ENCODE measurements at places on chromosomes 5 and 9.
A peak's percentile ranks its signal among the peaks of the same experiment; 100 is the strongest.

GRCh38 chr5:60020457-60020856 lies 126.9 kb upstream of the PDE4D start:
- DNase-seq: no peak

GRCh38 chr5:19923742-19924141 lies 64.3 kb downstream of the CDH18 start:
- no peak for DNase-seq

DNA sequence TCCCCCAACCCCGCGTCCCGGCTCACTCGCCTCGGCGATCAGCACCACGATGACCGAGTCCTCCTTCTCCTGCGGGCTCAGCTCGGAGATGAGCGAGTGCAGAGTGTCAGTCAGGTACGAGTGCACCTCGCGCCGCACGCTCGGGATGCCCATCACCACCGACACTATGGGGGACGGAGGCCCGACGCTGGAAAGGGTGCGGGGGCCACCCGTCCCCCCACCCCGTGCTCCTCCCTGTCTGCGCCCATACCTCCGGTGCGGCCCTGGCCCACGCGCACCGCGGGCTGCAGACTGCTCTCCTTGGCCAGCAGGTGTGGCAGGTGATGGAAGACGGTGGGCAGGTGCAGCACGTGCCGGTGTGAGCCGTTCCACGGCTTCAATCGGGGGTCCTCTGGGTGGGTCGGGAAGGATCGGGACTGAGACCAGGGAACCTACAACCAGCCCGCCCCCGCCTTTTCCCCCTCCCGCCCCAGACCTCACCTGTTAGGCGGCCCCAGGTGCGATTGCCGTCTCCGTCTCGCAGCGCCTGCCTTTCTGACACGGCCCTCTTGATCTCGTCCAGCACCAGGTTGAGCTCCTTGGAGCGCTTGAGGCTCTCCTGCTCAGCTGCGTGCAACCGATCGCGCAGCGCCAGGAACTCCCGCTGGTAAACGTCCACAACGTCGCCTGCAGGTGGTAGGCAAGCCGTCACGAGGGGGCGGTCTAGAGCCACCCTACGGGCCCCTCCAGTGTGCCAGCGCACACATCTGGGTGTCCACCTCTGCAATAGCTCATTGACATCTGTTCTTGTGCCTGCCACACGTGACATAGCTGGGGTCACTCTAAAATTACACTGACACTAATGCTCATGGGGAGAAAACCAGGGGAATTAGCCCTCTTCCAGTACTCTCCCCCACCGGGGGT lies 5.1 kb downstream of the MGAT4B start:
- peak; percentile 15 for DNase-seq

DNA sequence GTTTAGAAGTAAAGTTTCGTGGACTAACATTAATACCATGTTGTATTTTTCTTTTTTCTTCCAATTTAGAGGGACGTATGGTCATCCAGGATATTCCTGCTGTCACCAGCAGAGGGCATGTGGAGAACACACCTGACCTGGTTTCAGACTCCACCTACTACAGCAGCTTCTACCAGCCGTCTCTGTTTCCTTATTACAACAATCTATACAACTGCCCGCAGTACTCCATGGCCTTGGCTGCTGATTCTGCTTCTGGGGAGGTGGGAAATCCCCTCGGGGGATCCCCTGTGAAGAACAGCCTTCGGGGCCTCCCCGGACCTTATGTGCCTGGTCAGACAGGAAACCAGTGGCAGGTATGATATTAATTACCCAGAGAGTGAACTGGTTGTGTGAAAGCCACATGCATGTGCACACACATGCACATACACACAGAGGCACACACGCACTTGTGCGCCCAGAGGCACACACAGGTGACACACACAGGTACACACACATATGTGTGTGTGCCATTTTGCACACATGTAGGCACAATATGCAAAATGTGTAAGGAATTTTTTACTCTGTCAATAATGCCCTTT lies 52.4 kb downstream of the DMRT1 start:
- no peak for DNase-seq

GRCh38 chr5:93580927-93581445 lies at the start of gene NR2F1-AS1:
NR2F1-AS1 (minus strand) TSS chr5:93581219.
- no peak for DNase-seq

GRCh38 chr9:18721267-18721994 lies 247.5 kb downstream of the ADAMTSL1 start:
- peak; percentile 33 for DNase-seq

DNA sequence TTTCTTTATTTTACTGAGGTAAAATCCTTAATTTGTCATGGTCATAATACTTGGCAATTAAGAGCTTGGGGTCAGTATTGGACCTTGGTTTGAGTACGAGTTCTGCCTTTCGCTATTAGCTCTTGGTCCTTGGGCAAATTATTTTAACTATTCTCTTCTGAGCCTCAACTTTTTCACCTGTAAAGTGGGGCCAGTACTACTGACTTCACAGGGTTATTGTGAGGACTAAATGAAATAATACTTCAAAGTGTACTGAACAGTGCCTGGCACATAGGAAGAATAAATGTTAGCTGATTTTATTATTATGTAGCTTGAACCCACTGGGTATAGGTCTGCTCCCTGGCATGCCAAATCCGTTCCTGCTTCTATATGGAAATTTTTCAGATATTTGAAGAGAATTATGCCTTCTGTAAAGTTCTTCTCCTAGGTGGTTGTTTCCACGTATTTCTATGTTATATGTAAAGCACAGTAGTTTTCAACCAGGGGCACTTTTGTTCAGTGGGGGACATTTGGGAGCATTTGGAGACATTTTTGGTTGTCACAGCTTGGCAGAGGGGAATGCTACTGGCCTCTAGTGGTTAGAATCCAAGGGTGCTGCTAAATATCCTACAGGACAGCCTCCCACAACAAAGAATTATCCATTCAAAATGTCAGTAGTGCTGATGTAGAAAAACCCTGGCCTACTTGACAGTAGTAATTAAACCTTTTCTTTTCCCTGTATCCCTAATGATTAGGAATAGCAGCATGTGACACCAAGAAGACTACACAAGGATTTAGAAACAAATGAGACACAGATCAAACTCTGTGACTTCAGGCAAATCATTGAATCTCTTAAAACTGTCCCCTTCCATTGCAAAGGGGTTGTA lies 4.5 kb downstream of the RCL1 start:
- DNase-seq: no peak

DNA sequence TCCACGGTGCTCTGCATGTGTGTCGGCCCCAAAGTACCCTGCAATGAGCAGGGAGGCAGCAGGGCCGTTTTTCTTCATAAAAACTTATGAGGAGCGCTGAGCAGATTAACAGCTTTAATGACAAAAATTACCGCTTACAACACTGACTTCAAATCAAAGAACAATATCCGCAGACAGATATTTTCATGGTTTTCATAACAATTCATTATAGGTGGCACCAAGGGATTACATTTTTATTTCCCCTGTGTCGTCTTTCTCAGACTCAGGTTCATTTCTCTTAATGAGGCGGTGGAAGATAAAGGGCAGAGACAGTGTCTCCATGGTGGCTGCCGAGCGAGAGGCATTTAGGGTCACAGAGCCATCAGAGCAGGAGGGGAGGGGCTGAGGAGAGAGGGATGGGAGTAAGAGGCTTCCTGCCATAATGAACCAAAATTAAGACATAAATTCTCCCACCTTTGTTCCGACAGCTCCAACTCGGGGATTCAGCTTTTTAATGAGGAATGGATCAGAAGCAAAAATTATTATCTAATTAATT lies 240.7 kb upstream of the CLINT1 start:
- DNase-seq: no peak

GRCh38 chr5:175457466-175457865 lies 13.5 kb upstream of the DRD1 start:
- DNase-seq: no peak

DNA sequence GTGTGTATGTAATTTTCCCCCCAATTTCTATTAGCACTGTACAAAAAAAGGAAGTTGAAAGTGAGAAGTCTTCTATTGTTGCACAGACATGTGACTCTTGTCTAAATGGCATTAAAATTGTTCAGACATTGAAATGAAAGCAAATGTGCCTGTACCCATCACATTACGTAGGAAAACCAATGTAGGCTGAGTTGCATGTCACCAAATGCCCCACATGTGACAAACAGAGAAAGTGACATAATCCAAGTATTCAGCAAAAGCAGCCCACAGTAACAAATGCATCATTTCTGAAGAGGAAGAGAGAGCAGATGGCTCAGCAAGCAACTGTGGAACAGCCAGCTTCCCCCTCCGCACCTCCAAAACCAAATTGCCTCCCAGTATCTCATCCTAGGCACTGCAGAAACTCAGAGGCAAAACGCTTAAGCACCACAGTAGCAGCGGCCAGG lies 161.5 kb upstream of the NR4A3 start:
- no peak for DNase-seq

GRCh38 chr9:91677822-91678436 lies 254.3 kb upstream of the NFIL3 start:
- DNase-seq: no peak

GRCh38 chr5:33422191-33422590 lies 18.6 kb upstream of the TARS1 start:
- DNase-seq: no peak

Measured in NCI-H2107 (cell line).